ENCODE measurements at places on chromosomes 2 and 18.

GRCh38 chr2:177622521-177622920 lies 229.9 kb downstream of the AGPS start:
- no peak for DNase-seq

GRCh38 chr18:28065031-28065792 lies 111.7 kb downstream of the CDH2 start:
- DNase-seq, result no peak

DNA sequence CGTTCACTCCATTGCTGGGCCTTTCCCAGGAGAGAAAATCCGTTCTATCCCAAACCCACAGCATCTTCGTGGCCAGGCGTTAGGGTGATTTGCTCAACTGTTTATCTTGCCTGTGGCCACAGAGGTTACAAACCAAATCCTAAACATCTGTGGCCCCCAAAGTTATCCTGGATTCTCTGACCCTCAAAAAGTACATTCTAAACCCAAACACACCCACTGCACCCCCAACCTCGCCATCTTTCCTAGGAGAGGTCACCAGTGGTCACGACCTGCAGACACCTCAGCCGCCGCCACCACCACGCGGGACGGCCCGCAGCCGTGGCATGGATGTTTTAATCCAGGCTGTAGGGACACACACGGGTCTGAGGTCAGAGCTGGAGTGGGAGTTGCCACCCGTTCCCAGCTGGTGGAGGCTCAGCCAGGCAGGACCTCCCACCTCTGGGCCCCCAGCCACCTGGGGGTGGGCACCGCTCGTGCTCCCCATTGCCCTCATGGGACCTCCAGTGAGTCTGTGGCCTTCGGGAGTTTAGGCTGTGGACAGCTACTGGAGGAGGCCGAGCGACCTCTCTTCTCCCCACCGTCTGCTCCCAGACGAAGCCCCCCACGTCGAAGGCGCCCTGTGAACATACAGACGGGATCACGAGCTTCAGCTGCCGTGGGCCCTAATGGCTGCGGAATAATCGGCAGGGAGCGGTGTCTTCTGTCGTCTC lies 72.0 kb downstream of the KCNG2 start:
- no peak for DNase-seq

DNA sequence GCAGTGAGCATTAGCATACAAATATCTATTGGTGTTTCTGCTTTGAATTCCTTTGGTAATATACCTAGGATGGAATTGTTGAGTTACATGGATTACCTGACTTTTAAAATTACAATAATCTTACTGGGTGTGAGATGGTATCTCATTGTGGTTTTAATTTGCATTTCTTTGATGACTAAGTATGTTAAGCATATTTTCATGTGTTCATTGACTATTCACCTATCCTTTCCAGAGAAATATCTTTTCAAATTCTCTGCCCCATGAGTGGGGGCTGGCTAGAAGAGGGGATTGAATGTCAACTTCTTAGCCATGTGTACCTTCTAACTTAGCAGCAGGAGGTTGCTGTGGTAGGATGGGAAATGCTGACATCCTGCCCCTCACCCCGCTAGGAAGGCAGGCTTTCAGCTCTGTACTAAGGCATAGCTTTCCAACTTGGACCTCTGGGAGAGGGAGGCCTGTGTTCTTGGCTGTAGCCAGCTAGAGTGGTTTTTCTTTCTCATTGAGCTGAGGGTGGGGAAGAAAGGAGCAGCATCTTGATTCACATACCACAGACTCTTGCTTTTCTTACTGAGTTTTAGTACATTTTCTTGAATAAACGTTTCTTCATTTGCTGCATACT lies 63.3 kb upstream of the TTC27 start:
- no peak for DNase-seq

- DNase-seq, result no peak
These were observed 1.6 kb upstream of the MARCHF4 start for GRCh38 chr2:216373896-216374295.

GRCh38 chr18:6712401-6712800 lies 17.1 kb upstream of the ARHGAP28 start:
- DNase-seq, result no peak

DNA sequence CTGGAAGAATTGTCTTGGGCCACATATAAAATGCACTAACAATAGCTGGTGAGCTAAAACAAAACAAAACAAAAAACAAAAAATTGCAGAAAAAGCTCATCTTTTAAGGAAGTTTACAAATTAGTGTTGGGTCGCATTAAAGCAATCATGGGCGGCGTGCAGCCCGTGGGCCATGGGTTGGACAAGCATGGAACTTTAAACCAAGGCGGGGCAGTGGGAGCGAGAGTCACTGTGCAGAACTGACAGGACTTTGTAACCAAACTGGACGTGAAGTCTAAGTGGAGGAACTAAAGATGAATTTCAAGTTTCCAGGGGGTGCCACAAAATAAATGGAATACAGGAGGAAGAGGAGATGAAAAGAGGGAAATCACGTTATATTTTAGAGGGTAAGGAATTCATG lies 80.7 kb downstream of the PSMG2 start:
- no peak for DNase-seq

GRCh38 chr18:54388203-54389142 lies 30.8 kb downstream of the C18orf54 start:
- no peak for DNase-seq

DNA sequence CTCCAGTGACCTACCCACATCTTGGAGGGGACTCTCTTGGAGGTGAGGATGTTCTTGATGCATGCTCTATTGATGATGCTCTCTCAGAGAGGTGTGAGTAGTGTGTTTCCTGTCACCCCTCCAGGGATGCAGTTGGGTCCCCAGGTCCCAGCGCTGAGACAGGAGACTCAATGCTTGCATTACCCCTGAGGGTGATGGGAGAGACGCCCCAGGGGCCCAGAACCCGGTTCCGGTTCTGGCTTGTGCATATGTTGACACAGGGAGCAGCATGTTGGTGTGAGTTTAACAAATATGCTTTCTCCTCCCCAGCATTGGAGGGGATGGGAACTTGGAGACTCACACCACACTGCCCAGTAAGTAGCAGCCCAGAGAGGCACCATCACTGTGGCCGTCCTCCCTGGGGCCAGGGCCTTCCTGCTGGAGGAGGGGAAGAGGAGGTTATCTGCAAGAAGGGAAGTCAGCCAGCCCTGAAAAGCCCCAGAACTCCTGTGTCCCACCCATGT lies 124.5 kb downstream of the PLB1 start:
- no peak for DNase-seq

DNA sequence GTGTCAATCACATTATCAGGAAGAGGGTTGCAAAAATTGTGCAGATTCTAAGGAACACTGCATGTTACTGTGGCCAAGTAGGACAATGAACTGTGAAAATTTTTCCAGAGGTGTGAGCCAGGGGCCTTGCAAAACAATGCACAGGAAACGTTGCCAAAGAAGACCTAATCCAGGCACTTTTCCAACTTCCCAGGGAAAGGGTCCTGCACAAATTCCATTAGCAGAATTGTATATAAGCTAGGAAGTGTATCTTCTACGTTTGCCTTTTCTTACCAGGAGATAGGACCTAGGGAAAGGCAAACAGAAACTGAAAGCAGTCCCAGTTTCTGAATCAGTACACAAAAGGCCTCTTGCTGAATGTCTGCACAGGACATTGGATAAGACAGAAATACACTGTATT lies 1888.3 kb upstream of the CELF4 start:
- no peak for DNase-seq

DNA sequence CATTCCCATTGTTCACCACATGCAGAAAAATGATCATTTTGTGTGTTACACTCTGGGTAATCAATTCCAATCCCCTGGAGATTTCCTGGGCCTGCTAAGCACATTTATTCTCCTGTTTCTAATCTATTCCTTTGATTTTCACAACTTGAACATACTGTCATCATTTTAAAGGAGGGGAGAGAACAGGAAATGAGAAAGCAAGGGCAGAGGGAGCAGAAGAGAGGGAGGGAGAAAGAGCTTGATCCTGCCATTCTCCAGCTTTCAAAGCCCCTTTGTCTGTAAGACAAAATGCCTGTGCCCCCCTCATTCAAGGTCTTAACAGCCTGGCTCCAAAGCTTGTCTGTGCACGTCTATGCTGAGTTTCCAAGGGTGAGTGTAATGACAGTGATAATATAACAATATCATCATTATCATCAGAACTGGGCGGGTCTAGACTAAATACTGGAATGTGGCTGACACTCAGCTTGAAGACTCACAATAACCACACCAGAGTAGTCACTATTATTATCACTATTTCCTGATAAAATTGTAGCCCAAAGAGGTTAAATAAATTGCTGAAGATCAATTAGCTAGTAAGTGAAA lies 164.4 kb upstream of the KLHL29 start:
- no peak for DNase-seq

DNA sequence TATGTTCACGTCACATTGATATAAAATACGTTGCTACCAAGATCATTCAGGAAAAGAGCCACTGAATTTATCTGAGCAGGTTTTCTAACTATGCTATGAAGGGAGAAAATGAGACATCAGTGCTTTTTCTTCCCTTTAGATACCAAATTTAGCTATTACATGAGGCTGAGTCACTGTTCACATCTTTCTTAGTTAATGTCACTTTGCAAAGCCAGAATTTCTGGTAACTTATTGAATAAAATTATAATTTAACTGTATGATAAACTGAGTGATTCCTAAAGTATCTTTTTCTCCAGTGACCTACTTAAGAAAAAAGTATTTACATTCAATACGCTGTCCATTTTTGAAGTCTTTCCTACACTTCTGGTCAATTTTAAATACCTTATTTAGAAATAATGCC lies 22.7 kb downstream of the C1D start:
- no peak for DNase-seq
